Fibroblast of the conjunctiva (primary cell): ENCODE measurements at places on chromosomes 6 and 20.

- DNase-seq = no peak
Measured at GRCh38 chr20:24580006-24580405, 110.6 kb downstream of the SYNDIG1 start.

DNA sequence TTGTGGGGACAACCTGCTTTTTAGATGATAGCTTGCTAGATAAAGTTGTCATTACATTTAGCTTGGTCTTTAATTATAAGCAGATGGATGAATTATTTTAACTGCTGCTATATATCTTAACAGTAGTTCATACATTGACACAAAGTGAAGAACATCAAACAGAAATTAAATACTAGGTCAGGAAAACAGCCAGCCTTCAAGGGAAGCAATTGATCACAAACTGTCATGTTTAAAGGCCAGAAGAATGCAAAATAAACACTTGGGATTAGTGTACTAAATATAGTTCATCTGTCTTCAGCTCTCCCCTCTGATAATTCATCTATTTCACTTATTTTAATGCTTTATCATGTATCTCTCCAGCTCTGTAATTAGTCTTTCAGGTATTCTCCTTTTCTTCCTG lies 225.1 kb upstream of the FERMT1 start:
- no peak for DNase-seq

- peak; percentile 85 for DNase-seq
Measured at GRCh38 chr6:31795616-31796298, at the start of gene VARS1. Gene VARS1 (minus strand): TSS chr6:31795752. CDS start chr6:31795217, 535 bp downstream.

DNA sequence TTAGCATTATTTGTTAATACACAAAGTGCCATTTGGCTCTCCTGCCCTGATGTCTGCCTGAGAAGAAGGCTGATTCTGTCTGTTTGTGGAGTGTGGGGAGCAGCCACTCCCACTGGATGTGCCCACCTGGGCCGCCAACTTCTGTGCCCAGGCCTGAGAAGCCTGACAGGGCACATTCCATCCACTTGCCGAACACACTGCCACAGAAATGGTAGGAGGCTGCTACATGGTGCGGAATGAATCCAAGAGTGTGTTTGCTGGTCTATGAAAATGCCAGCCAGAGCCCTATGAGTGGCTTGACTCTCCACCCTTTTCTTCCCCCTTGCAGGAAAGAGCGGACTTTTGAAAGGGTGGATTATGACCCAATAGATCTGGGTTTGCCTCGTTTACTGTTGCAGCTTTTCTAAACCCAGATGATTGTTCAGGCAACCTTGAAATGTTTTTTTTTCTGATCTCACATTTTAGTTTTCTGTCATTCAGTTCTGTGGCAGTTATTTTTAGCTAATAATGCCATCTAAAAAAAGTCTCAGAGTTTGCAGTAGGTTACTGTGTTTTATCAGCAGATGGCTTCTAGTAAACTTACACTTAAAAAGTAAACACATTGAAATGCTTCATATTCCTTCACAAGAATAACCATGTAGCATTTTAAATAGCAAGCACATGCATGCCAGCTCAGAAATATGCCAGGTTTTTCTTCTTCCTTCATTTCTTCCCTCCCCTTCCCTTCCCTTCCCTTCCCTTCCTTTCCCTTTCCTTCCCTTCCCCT lies 196.5 kb downstream of the SLC35F1 start:
- DNase-seq = no peak

GRCh38 chr6:15426395-15426794 lies 180.5 kb downstream of the JARID2 start:
- DNase-seq = no peak

- no peak for DNase-seq
Measured at GRCh38 chr6:149918151-149918905, 4.6 kb downstream of the RAET1G start.

- DNase-seq = no peak
Measured at GRCh38 chr20:38331245-38331644, 15.0 kb upstream of the LBP start.

DNA sequence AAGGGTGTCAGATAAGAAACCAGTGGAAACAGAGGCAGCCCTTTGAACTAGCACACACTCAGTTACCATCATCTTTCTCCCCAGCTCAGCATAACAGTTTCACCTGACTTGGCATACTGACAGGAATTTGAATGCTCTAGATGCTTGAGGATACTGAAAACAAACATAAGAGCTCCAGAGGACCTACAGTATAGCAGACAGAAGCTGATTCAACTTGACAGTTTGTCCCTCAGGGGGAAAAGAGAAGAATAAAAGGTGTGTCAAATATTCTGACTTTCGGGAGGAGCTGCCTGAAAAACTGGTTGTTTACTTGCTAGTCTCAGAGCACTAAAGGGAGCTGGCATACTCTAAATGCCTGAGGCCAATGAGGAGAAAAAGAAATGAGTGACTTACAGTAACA lies 35.1 kb downstream of the EYS start:
- DNase-seq = no peak

- DNase-seq = no peak
Measured at GRCh38 chr6:133787859-133788505, 100.9 kb upstream of the TCF21 start.

GRCh38 chr20:61765081-61765870 lies 300.4 kb downstream of the TAF4 start:
- DNase-seq = no peak

DNA sequence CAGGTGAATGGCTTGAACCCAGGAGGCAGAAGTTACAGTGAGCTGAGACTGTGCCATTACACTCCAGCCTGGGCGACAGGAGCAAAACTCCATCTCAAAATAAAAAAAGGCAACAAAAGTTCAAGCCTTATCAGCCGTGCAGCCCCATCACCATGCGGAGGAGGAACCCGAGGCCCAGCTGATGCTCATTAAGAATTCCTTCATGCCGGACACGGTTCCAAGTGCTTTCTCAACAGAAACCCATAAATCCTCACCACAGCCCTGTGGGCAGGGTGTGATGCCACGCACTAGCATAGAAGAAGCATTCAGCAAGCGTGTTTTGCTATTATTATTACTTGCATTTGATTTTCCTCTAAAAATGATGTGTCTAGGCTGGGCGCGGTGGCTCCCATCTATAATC lies 56.3 kb downstream of the PREX1 start:
- DNase-seq = no peak

GRCh38 chr20:38092260-38092857 lies 58.8 kb downstream of the RPRD1B start:
- DNase-seq = no peak

- DNase-seq = no peak
Measured at GRCh38 chr20:47964149-47964548, 178.9 kb upstream of the SULF2 start.

- no peak for DNase-seq
Measured at GRCh38 chr6:90663873-90664272, 77.0 kb upstream of the MAP3K7 start.

GRCh38 chr20:58720890-58721289 lies 28.3 kb downstream of the NPEPL1 start:
- no peak for DNase-seq

DNA sequence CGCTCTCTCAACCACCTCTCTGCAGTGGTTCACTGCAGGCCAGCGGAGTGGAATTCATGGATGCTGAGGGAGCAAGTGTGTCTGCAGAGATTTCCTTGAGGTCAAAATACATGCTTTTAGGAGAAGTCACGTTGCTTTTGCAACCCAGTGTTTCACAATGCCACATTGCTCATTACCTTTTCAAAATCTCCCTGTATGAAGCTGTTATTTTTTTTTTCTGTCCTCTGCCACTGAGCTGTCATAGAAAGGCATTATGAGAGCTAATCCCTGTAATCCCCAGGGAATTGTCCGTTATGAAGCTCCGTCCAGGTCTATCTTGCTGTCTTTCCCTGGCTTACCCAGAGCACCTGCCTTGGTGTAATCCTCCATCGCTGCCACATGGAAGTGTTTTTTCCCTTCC lies 60.5 kb upstream of the SLC22A23 start:
- peak; percentile 75 for DNase-seq

DNA sequence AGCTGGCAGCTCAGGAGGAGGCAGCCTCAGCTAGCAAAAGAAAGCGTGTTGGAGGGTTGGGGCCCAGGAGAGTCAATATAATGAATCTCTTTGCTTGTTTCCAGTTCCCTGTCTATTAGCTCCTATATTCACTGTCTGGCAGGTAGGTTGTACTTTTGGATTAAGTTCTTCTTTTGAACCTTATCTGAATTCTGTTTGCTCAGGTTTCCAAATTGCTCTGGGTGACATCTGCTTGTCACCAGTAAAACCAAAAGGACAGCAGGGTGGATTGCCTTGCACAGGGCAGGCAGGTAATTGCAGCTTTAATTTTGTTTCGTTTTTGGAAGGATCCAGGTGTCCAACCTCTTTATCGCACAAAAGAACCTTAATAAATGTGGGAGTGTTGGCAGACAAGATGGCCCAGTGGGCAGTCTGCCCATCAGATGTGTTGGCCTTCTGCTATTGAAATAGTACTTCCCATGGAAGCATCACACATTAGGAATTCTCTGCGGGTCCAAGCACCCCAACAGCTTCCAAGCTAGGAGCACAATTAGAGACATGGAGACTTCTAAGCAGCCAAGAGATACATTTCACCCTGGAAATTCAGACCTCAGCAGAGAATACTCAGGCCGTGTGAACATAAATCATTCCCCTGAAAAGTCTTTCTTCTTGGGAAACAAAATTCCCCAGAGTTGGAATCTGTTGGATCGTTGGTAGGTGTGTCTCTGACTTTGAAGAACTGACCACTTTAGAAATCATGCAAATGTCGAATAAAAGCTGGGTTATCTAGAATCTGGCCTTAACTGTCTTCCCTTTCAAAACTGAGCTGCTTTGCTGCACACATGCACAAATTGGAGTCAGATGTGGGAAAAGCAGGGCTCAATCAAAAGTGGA lies 286.9 kb upstream of the BMP2 start:
- DNase-seq = no peak

DNA sequence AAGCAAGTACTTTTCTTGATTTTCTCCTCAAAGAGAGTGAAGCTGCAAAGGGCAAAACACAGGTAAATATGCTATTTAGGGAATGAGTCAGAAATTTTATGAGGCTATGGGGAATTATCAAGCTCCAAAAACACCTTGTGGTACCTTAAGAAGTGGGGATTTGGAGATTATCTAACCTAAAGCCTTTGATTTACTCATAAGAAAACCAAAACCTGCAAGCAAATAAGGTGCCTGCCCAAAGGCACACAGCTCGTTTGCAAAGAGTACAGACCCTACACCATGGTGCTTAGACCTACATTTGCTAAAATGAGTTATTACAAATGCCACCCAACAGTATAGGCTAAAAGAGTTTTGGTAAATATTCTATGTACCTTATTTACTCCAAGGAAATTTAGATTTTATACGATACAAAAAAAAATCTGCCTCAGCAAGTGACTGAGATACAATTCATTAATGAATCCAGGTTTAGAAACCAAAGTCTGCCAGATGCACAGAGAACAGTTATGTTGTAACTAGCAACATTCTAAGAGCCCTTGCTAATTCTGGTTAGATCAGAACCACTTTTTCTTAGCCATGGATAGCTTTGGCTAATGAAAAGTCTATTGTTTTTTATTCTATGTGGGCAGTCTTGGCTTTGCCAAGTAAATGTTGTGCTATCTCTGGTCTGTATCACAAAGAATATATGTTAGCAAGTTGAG lies 101.5 kb downstream of the KHDC1L start:
- no peak for DNase-seq

DNA sequence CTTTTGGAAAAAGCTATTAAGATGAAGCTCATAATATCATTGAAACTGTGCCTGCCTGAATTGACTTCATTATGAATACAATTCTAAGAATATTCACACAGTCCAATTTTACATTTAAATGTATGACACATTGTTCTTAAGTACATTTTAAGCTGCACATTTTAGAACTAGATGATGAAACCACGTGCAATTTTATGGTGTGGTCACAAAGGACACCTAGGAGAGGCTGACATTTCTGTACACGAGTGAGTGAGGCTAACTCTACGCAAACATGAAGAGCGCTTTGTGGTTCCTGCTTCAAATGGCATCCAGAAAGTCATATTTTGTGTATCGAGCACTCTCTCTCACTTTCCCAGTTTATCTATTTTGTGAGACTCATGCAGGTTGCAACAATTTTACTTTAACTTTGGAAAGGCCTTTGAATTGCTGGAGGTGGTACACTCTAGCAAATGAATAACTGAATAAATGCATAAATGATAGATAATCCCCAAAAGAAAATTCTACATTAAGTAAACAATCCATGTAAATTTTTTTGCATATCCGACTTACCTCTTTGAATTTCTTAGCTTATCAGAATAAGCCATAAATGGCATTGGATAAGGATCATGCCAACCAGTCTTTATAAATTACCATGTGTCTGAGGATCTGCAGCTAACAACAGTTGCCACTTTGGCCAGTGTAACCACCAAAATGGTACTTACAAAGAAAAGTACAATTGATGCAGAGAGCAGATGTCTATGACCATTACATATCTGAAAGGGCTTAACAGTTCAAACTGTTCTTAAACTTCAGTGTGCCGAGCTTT lies 97.3 kb downstream of the NRSN1 start:
- DNase-seq = peak; percentile 35

- DNase-seq = no peak
Measured at GRCh38 chr20:2751878-2752566, 48.4 kb downstream of the CPXM1 start.

DNA sequence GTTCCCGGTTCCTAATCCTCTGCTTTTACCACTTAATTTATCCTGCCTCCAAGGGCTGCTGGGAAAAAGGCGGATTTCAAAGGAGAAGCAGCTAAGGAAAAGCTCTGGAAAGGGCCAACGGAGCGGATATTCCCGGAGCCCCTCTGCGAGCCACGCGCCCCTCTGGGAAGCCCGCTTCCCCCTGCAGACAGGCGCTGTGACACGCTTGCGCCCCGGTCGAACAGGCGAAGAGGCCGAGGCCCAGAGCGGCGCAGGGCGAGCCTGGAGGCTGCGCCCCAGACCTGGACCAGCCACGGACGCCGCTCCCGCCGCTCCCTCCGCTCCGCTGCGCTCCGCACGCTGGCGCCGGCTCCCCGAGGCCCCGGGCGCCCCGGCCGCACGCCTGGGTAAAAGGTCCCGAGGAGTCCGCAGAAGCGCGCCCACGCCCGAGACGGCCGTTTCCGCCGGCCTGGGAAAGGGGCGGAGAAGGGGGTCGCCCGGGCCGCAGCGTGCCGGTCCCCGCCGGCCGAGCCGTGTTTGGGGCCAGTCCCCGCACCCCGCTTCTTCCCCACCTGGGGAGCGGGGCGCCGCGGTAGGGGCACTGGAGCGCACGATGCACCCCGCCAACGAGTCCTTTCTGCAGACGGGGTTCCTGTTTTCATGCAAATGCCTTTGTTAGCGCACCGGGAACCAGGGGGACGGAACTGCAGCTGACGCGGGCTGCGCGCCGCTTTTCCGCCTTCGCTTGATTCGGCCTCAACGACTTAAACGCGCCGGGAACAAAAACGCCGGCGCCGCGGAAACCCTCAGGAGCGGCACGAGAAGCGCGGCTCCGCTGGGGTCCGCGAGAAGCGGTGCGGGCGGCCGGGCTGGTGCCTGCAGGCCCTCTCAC lies 91.9 kb upstream of the SIRPA start:
- DNase-seq = no peak

- DNase-seq = no peak
Measured at GRCh38 chr20:23609486-23610109, 3.9 kb upstream of the CST9 start.

- DNase-seq = peak; percentile 30
Measured at GRCh38 chr6:11525468-11526155, 11.9 kb upstream of the TMEM170B start.
